Activated CD4-positive, alpha-beta T cell treated with anti-CD3 and anti-CD28 coated beads, Interleukin-2, Interleukin-4, amounts not matched to agents 100 ng/mL and 50 ng/mL, durations not matched to agents 16 hours and 8 hours (primary cell): ENCODE measurements at places on chromosomes 1 and 21.

DNA sequence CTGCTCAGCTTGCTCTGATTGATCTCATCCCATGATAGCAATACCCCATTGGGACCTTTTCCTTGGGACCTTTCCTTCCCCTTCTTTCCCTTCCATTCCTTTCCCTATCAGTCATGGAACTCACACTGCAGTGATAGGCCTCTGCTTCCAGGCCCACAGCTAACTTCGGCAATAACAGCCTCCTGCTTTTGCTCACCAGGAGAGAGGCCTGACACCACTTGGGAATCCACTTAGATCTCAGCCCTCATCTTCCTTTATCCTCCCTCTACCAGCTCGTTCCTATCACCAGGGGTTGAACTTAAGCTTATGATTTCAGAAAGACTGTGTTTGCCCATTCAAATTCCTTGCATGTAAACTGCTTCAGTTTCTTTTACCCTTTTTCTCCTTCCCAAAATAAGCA lies 11.0 kb upstream of the TIPRL start:
- no peak for DNase-seq

- no peak for DNase-seq
These were observed 45.5 kb downstream of the MAN1C1 start for GRCh38 chr1:25662061-25662460.

GRCh38 chr21:45213392-45213791 lies 74.3 kb downstream of the POFUT2 start:
- no peak for DNase-seq

DNA sequence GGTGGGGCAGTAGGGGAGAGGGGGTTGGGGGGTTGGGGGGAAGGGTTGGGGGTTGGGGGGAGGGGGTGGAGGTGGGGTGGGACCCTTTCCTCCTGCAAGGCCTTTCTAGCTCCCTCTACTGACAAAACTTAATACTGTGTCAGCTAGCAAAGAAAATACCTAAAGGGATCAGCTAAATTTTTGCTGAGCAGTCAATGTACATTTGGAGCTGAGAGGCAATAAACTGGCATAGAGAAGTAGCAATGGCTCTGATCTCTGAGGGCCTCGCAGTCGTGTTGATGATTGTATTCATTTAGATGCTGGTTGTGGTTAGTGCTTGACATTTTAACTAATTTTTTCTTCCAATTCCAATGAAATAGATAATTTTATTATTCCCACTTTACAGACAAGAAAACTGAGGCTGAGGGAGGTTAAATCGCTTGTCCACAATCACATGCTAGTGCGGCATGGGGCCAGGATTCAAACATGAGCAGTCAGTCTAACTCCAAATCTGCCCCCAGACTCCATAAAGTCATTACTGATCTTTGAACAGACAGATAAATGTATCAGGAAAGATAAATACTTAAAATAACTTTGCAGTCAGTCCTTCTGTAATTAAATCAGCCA lies 357.1 kb downstream of the DISC1 start:
- no peak for DNase-seq

GRCh38 chr1:179228783-179229213 lies 679 bp downstream of the ABL2 start:
- no peak for DNase-seq

DNA sequence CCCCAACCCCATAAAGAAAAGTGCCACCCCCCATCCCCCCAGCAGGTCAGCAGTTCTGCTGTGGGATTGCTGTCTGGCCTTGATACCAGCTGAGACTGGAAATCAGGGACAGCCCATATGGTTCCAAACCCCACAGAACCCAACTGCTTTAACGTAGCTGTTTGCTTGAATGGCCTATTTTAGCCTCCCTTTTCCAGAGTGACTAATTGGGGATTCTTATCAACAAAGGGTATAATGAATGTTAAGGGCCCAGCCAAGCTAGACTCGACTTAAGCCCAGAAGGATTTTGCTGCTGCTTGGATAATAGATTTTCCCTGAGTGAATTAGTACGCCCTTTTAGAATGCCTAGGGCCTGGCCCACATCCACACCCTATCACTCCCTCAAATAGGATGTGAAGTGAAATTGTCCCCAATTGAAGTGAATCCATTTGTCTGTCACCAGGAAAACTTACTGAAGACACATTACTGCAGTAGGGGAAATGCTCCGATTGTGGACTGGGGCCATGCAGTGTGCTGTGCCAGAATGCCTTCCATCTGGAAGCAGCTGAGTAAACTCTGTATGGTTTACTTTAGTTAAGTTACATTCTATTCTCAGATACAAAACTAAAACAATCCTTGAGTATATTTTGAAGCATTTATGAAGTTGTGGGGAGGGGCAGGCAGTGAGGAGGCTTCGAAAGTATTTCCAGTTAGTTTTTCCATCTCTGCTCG lies 156.9 kb downstream of the DHRS3 start:
- no peak for DNase-seq

- DNase-seq = no peak
These were observed 156.0 kb downstream of the PGBD5 start for GRCh38 chr1:230270185-230270558.

DNA sequence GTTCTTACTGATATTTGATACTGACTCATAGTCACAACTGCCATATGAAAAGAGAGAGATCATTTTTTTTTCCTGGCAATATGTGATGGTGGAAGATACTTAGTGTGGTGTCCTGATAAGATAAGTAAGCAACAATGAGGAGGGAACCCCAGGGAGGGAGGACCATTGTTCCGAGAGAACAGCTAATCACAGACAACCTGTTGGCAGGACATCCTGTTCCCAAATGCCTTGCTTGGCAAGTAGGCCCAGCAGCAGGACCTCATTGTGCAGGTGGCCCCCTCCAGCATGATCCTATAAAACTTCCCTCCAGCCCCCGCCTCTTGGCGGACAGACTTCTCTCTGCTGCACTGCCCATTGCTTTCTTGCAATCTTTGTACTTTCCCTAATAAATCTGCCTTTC lies 329.4 kb upstream of the CHRM3 start:
- no peak for DNase-seq

DNA sequence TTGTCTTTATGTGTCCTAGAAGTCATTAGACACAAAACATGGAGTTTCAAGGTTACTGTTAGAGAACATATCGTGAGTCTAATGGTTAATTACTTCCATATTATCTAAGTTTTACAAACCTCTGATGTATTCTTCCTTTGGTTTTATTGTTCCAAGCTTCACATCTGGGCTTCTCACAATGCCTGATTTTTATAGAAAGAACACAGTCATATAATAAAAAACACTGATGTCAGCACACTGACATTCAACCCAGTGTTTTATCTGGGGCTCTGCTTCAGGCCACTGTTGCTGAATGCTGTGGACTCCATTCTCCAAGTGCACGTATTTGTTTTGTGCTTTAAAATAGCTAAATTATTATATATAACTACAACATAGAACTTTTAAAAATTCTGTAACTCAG lies 232.9 kb downstream of the SMYD3 start:
- DNase-seq = no peak

DNA sequence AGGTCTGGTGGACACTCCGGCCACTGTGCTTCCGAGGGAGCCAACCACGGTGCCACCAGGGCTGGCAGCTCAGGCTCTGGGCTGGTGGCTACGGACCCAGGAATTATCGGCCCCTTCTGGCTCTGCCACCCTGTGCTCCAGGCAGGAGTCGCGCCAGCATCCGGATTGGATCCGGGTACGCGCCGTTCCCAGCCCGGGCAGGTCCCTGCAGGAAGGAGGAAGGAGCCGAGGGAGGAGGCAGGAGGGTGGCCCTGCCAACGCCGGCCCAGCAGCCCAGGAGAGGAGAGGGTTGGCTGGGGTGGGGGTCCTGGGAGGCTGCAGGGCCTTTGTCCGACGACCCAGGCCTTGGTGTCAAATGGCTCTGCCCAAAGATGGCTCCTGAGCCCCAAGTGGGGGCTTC lies 160.5 kb downstream of the CASZ1 start:
- DNase-seq = no peak

- no peak for DNase-seq
These were observed 138.5 kb downstream of the ZZZ3 start for GRCh38 chr1:77543822-77544448.

GRCh38 chr21:38922474-38923235 lies 116.9 kb downstream of the ETS2 start:
- DNase-seq = no peak

GRCh38 chr1:82099170-82099569 lies 298.4 kb downstream of the ADGRL2 start:
- no peak for DNase-seq

- DNase-seq = no peak
These were observed 3.9 kb downstream of the ZNF678 start for GRCh38 chr1:227567256-227567655.

DNA sequence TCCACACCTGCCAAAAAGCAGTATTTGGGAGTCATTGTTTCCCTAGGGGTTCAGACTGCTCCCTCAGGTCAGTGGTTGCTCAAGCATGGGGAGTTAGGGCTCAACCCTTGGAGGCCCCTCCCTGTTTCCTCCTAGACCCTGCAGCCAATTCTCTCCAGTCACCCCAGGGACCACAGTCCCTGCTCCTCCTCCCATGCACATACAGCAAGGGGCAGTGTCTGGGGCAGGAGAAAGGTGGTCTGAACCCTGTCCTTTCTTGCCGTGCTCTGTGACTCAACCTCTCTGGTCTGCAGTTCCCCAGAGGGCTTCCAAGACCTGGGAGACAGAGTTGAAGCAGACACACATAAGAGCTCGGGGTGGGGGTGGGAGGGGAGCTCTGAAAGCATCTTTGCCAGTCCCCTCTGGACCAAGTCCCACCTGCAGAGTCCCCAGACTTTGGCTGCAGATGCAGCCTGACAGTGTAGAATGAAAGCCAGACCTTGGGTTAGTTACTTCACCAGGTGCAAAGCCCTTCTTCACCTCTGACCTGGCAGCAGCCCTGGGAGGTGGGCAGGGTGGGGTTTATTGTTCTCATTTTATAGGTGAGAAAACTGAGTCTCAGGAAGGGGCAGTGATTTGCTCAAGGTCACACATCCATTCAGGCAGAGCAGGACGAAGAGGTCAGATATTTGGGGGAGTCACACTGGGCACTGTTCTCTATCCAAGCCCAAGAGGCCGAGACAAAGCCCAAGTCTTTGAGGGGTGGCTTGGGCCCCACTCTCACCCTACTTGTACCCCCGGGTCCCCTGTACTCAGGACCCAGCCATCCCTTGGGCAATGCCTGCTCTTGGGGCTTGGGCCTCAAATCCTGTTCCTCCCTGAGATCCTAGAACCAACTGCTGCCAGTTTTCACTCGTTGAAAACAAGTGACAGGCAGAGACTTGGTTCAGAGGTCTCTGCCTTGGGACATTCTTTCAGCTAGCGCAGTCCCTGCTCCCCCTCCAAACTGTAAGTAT lies 748 bp downstream of the PDZK1IP1 start:
- no peak for DNase-seq

DNA sequence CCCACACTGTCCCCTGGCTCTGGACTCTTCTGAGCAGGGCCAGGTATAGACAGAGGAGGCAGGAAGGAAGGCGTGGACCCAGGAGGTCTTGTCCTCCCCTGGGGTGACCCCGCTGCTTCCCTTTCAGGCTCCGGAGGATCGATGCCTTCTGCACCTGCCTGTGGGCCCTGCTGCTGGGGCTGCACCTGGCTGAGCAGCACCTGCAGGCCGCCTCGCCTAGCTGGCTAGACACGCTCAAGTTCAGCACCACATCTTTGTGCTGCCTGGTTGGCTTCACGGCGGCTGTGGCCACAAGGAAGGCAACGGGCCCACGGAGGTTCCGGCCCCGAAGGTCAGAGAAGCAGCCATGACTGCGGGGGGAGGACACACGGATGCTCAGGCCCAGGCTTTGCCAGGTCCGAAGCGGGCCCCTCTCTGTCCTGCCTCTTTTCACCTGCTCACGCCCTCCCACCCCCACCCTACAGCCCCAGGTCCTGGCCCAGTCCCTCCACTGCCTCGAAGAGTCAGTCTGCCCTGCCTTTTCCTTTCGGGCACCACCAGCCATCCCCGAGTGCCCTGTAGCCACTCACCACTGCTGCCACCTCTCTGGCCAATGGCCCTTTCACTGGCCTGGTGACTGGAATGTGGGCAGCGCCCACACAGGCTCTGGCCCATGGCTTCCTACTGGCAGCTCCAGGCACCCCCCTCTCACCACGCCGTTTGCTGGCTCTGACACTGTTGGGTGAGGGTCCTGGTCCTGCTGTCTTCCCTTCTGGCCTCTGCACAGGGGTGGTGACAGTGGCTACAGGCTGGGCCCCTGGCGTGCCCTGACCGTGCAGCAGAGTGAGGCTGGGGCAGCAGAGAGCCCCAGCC lies 13.5 kb downstream of the TMEM201 start:
- DNase-seq = no peak

GRCh38 chr1:201094832-201095231 lies 17.4 kb downstream of the CACNA1S start:
- DNase-seq = no peak

GRCh38 chr1:101236516-101237228 lies at the start of gene S1PR1:
Gene S1PR1 (plus strand): TSS chr1:101237019. CDS start chr1:101238985, 1,966 bp downstream.
- peak; percentile 90 for DNase-seq

DNA sequence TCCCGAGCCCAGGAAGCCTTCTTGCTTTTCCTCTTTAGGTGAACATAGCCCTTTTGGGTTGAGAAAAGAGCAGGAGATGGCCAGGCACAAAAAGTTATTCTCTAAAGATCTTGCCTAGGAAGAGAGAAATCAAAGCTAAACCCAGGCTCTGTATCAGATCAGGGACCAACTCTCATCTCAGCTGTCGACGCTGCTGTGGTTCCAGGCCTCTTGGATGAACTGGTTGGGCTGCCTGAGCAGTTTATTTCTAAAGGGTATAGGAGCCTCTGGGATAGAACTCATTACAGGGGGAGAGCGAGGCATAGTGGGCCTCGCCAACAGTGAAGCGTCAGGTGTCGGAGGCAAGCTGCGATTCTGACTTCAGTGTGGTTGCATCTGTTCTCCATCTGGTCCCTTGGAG lies 82.6 kb upstream of the F3 start:
- no peak for DNase-seq
